Activated CD4-positive, alpha-beta T cell treated with anti-CD3 and anti-CD28 coated beads, Interleukin-2, amount 10 ng/mL, durations not matched to agents 24 days and 14 days (primary cell): ENCODE measurements at places on chromosomes 1 and 21. TPM values are rescaled to one million over a fixed set of nuclear protein-coding genes. Genes with fewer than 3 reads are reported as not detected.

DNA sequence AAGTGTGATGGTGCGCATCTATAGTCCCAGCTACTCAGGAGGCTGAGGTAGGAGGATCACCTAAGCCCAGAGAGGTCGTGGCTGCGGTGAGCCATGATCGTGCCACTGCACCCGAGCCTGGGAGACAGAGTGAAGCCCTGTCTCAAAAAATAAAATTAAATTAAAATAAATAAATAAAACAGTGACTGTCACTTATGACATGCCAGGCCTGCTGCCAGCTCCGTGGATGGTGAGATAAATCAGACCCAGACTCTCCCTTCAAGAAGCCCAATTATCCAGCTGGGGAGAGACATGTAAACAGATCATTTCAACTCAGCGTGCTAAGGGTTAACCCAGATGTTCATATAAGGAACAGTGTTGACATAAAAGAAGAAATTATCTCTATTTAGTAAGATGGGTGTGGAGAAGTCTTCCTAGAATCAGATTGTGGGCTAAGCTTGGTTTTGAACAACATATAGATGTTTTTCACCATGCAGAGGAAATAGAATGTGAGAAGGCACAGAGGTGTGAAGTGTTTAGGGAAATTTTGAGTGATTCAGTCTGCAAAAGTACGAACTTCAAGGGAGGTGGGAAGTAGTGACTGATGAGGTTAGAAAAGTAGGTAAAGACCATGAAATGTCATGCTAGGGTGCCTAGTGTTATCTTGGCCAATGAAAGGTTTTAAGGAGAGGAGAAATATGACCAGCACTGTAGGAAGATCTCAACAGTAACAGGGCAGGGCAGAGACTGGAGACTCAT lies 18.3 kb downstream of the YARS1 start:
- peak overlapping the region; percentile 95 for H3K27ac ChIP-seq
- H3K36me3 ChIP-seq: peaks cover 61% of the 10 kb centered on the region
- no peaks in the 10 kb centered on the region for H3K27me3 ChIP-seq
- peak overlapping the region; percentile 71 for H3K4me3 ChIP-seq

- no peaks in the 10 kb centered on the region for H3K36me3 ChIP-seq
- no peak for DNase-seq
- no peak overlapping the region for H3K4me3 ChIP-seq
Measured at GRCh38 chr1:93554883-93555872, 107.3 kb downstream of the FNBP1L start.

The FOXO6 gene
- total RNA-seq: not detected in 2 replicates

- H3K4me1 ChIP-seq: peaks cover 33% of the 10 kb centered on the region
- H3K27ac ChIP-seq: no peak overlapping the region
Measured at GRCh38 chr1:52400131-52400530, 4.1 kb downstream of the ORC1 start.

The ZMYM1 gene
- total RNA-seq: 2.8 and 5.7 TPM in 2 replicates

DNA sequence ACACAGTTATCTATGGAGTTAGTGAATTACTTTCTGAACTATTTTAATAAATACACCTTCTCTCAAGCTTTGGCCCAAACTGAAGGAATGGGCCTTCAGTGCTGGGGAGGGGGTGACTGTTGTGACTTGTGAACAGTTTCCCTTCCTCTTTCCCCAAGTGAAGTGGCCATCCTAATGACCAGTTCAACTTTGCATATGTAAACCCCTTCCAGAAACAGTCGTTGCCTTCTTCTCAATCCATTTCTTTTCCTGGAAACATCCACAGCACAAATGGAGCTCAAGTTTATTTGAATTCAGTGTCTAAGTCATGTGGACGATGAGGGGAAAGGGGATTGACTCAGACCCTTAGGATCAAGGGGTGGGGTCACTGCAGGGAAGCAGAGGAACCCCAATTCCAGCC lies 1.3 kb upstream of the INPP5B start:
- no peak for DNase-seq
- no peak overlapping the region for H3K27ac ChIP-seq
- H3K36me3 ChIP-seq: peaks cover 4% of the 10 kb centered on the region
